ENCODE measurements at places on chromosomes 6 and 20. TPM values are rescaled to one million over a fixed set of nuclear protein-coding genes. Genes with fewer than 3 reads are reported as not detected.

DNA sequence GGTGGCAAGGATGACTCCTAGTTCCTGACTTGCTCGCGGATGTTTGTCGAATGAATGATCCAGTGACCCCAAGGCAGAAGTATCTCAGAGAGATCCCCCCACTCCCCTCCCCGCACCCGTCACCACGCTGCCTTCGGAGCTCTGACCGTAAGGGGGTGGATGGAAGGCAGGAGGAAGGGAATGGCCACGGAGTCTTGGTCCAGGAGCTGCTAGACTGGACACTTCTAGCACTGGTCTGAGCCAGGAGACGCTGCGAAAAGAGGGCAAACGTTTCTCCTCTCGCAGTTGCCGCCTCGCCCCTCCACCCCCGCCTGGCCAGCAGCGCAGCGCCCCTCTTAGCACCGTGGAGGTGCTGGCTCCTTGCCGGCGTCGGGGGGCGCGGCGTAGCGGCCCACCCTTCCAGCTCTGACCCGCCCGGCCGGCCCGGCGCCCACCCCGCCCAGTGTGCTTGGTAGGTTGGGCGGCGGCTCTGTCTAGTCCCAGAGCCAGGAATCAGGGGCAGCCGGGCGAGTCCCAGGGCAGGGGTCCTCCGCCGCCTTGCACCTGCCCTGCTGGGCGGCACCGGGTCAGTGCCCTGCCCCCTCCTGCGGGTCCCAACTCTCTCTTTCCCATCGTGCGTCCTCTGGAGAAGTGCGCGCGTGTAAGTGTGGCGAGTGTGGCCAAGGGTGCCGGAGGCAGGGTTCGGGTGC lies 2.4 kb upstream of the DBNDD2 start:
- peaks cover 13% of the 10 kb centered on the region for H3K27me3 ChIP-seq
- peak overlapping the region; percentile 72 for H3K4me3 ChIP-seq
- no peak for DNase-seq
- H3K36me3 ChIP-seq = peaks cover 3% of the 10 kb centered on the region
- no peak overlapping the region for H3K27ac ChIP-seq

GRCh38 chr6:130314271-130314670 lies 51.5 kb upstream of the TMEM200A start:
- no peaks in the 10 kb centered on the region for H3K36me3 ChIP-seq
- H3K27me3 ChIP-seq = peaks cover 11% of the 10 kb centered on the region
- no peak overlapping the region for H3K27ac ChIP-seq

- H3K4me3 ChIP-seq = no peak overlapping the region
- no peak for DNase-seq
- no peaks in the 10 kb centered on the region for H3K27me3 ChIP-seq
- H3K27ac ChIP-seq = no peak overlapping the region
Observed at GRCh38 chr6:122676146-122676545, 65.9 kb downstream of the PKIB start.

Gene TFAP2A
- 0.23 TPM for total RNA-seq

- H3K27me3 ChIP-seq = no peaks in the 10 kb centered on the region
- DNase-seq = no peak
- H3K27ac ChIP-seq = no peak overlapping the region
- no peak overlapping the region for H3K4me3 ChIP-seq
- H3K4me1 ChIP-seq = no peaks in the 10 kb centered on the region
Observed at GRCh38 chr20:40583636-40584035, 105.4 kb downstream of the MAFB start.

Gene BTN1A1
- total RNA-seq = not detected
